ENCODE measurements at places on chromosomes 16 and 17.

- peak; percentile 62 for ATAC-seq
These were observed 354.1 kb downstream of the SEC14L1 start for GRCh38 chr17:77494664-77495435.

DNA sequence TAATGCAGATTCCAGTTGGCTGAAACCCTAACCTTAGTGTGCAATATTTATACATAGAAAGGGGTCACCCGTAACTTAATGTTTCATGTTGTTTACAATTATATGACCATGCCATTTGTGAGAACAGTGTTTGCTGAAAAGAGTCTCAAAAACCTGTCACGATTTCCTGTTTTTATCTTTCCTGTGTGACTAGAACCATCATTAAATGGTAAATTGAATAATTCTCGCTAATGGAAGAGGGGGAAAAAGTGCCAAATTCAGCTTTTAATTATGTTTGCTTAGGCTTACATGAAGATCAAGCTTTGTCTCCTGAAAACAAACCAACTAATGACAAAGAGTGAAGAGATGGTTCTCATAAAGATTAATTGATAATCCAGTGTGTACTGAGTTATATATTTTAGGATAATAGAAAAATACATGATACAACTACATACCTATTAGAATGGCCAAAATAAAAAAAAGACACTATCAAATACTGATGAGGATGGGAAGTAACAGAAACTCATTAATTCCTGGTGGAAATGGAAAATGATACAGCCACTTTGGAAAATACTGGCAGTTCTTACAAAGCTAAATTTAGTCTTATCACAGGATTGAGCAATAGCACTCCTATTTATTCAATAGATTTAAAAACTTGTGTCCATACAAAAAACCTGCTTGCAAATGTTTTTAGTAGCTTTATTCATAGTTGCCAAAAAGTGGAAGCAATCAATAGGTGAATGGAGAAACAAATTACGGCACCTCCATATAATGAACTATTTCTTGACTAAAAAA, 141.7 kb downstream of the CDK5R1 start:
- ATAC-seq = no peak

DNA sequence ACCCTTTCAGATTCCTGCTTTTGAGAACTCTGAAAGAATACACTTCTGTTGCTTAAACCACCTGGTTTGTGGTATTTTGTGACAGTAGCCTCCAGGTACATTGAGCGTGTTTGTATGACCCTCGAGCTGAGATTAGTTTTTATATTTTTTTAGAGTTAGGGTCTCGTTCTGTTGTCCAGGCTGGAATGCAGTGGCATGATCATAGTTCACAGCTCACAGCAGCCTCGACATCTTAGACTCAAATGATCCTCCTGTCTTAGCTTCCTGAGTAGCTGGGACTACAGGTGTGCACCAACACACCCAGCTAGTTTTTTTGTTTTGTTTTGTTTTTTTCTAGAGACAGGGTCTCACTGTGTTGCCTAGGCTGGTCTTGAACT, 4.5 kb upstream of the ITPRIPL2 start:
- ATAC-seq = no peak

GRCh38 chr17:57317079-57317478, 60.8 kb downstream of the MSI2 start:
- no peak for ATAC-seq

DNA sequence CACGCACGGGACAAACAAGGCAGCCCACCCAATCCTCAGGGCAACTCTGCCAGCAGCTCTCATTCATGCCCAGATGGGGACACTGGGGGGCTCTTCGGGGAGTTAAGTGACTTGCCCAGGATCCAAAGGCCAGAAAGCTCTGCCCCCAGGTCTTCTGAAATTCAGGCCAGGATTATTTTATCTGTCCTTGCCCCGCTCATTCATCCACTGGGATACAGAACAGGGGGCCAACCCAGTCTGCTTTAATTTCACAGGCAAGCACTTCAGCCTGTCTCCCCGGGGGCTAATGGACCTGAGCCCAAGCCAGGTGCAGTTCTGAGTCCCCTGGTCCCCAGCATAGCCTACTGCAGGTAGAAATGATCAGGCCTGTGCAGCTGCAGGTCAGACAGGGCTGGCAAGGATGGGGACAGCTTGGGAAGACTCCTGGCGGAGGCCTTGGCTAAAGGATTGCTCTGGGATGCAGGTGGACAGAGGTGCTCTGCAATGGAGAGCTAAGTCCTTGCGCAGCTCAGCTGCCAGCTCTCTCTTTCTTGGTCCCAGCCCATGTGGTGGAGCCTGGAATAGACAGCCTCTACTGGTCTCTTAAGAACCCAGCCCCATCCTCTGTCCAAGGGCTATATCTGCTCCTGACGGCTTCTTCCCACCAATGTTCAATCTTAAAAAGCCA, 766 bp upstream of the B3GNT9 start:
- ATAC-seq = no peak

DNA sequence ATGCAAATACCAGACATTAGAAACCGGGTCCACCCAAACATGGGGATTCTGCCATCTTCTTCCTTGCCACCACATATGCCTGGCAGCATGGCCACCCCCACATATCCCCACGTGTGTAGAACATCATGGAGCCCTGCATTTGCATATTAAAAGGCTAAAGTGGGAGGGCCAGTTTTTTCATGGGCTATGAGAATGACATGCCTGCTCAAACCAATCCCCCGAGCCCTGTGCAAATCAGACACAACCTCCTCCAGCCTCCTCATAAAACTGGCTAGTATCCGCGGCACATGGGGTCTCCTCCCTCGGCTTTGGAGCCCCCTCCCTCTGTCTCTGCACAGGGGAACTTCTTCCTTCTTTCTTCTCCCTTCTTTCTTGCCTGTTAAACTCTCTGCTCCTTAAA, 174.9 kb upstream of the WSCD1 start:
- no peak for ATAC-seq

GRCh38 chr16:88619859-88620815, 18.2 kb upstream of the IL17C start:
- ATAC-seq = no peak

DNA sequence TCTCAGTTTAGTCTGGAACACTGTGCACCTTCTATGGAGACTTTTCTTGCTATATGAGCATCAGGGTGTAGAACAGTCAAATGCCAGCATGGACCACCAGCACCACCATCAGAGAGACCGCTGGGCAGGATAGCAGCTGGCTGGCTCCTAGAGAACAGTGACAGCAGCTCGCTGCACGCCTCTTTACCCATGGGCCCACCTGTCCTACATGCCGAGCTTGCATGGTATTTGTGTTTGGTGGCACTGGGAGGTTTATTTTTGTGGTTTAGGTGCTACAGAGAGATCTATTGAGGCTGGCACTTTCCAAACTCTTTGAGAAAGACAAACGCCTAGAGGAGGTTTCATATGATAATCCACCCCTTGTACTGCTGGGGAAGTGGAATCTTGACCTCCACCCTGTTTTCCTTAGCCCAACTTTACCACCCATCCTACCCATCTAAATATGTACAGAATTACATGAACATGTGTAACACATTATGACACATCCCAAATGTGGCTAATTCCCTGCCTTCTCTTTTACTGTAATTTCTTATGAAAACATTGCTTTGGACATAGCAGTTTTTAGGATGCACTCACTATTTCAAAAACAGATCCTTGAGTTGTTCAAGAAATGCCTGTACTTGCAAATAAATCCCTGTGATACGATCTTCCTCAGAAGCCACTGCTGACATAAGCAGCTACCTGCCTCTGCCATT, 46.3 kb downstream of the COG7 start:
- no peak for ATAC-seq

DNA sequence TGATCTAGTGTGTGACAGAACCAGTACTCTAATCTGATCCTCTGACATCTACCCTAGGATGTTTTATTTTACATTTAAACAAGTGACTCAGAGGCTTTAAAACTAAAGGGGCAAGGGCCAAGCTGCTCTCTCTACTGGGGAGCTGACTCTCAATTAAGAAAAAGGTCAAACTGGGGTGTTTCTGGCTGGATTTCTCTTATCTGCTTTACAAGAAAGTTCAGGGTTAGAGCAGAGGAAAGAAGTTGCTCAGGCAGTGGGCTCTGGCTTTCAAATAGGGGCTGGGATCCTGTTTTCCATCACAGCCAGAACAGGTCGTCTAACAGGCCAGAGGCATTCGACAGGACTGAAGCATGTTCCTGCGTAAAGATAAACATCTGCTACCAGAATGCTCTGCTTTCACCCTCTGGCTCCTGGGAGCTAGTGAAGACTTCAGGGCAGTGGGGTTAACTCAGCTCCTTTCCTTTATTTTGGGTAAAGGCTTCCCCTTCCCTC, 8.5 kb downstream of the MMP28 start:
- ATAC-seq = no peak

DNA sequence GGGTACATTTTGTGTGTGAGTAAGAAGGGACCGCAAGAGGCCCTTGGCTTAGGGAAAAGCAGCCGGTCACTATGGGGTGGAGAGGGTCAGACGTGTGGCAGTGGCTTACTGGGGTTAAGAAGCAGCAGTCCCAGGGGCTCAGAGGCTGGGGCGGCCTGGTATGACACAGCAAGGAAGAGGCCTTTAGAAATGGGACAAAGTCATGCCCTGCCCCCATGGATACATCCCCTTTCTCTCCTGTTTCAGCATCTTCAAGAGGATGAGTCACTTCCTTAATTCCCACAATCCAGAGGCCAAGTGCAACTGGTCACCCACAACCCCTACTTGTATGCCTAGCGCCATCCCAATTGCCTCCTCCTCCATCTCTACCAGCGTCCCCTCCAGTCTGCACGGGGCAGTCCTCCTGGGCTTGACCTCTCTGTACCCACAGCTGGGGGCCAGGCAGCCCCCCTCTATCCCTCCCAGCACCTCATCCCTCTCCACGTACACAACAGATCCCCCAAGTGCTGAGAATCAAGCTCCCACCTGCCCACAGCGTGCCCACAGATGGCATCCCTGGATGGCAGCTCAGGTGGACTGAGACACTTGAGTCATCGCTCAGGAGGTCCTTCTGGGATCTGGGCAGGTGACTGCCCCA, 6.9 kb upstream of the EFTUD2 start:
- peak; percentile 31 for ATAC-seq

- no peak for ATAC-seq
These were observed 3.1 kb upstream of the MIF4GD start for GRCh38 chr17:75273977-75274708.

DNA sequence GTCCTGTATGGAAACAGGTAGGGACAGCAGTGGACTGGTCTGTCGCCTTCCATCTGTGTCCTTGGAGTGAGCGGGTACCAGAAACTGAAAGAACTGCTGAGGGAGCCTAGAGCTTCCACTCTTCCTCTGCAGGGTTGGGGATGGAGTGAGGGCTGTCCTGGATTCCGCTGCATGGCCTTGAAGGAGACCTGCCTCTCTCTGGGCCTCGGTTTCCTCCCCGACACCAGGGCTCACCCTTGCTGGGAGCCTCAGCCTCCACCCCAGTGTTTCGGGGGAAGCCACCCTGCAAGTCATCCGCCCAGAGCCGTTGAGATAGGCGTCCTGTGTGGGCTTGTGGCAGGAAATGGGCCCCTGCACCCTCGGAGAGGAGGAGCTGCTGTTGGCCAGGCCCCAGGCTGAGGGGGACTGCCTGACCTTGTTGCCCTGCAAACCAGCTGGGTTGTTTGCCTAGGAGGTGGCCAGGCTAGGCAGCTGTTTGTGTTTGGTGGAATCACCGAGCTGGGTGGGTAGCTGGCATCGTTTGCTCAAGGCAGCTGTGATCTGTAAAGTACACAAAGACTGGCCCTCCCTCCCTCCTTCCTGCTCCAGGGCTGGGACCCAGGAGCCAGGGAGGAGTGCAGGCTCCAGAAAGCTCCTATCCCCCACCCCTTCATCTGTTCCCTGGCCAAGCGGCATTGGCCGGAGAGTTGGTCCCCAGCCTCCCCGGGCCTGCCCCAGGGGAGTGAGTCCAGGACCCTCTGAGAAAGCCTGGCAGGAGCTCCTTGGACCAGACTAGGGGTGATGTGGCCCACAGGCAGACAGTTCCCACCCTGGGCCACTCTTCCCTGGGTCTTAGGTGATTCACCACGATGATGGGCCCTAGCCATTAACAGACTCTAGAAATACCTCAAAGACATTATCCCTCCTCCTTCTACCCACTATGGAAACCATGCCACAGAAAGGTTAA, 1.3 kb downstream of the RAB37 start:
- peak; percentile 77 for ATAC-seq

DNA sequence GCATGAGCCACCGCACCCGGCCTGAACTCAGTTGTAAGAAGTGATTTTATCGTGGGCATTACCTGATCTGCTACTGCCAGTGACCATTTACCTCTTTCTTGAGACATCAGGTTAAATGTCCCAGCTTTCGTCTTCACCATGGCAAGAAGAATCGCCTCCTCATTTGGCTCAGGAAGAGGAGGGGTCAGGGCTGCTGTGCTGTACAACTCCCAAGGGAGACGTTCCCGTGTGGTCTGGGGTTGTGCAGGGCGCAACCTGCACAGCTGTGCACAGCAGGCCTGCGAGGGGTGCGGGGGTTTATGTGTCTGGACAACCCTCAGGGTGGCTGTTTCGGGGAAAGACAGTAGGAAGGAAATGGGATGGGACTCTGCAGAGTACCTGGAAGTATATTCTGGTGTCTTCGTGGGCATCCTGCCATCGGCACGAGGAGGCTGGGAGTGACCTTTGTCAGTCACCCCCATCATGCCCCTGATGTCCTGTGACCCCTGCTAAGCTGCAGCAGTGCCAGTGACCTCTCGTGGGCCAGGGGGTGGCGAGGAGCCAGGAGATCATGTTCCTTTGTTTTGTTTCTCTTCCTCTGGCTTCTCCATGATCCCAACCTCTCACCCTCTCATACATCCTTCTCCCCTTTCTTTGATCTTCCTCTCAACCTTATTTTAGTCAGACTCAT, 27.3 kb downstream of the CIBAR2 start:
- ATAC-seq = no peak

All from stimulated activated memory B cell treated with anti-CD40 and anti-IgM and Interleukin-4, amounts not matched to agents 10 μg/mL and 1 μg/mL and 100 μg/mL, for 72 hours (primary cell).